ENCODE measurements at places on chromosomes 16 and 17. TPM values are rescaled to one million over a fixed set of nuclear protein-coding genes. Genes with fewer than 3 reads are reported as not detected.

GRCh38 chr17:59696682-59697277 is 10.4 kb downstream of the PTRH2 start:
- H3K27ac ChIP-seq = peak overlapping the region; percentile 69
- H3K36me3 ChIP-seq = peaks cover 8% of the 10 kb centered on the region
- peaks cover 38% of the 10 kb centered on the region for H3K4me1 ChIP-seq
- H3K4me3 ChIP-seq = peak overlapping the region; percentile 33

DNA sequence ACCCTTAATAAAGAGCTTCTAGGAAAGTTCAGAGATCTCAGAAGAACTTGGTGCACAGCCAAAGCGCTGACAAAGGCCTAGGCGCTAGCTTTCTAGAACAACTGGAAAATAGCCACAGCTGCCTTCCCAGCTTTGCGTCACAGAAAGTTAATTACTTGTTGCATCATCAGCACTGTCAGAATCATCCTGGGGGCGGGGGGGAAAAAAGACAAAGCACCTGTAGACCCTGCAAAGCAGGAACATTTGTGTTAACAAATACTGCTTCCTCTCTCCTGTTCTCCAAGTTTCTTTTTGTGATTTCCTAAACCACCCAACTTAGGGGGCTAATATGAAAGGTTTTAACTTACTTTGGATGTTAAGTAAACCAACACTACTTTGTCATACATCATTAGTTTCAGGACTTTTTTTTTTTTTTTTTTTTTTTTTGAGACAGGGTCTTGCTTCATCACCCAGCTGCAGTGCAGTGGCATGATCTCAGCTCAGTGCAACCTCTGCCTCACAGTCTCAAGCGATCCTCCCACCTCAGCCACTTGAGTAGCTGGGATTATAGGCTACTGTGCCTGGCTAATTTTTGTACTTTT is 4.8 kb upstream of the AARSD1 start:
- no peak overlapping the region for H3K4me3 ChIP-seq
- H3K36me3 ChIP-seq = peaks cover 2% of the 10 kb centered on the region
- H3K27ac ChIP-seq = no peak overlapping the region

Gene ETV4
- total RNA-seq = not detected

DNA sequence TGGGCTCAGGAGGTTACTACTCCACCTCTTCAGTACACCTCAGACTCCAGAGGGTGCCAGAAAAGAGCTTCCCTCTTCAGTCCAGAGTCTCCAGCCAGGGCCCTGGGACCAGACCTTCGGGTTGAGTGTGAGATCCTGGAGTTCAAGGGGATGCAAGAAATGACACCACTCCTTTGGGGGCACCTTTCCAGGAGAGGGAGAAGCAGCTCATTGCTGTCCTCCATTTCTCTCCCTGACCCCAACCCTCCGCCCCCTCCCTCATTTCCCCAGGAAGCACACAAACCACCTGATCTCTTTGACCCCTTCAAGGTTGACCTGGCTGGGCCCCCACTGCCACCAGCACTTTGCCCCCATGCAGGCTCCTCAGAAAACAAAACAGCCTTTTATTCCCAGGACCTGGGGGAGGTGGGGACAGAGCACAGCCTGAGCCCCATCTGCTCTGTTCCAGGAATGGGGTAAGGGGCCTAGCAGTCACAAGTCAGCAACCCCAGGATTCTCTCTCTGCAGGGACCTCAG is 21.4 kb downstream of the CDH5 start:
- peaks cover 2% of the 10 kb centered on the region for H3K4me1 ChIP-seq
- H3K27ac ChIP-seq = no peak overlapping the region
- H3K4me3 ChIP-seq = no peak overlapping the region

- H3K4me1 ChIP-seq = peaks cover 15% of the 10 kb centered on the region
- peak overlapping the region; percentile 83 for H3K27ac ChIP-seq
- DNase-seq = no peak
- peak overlapping the region; percentile 90 for H3K4me3 ChIP-seq
Observed at GRCh38 chr16:85335584-85336491, 223.6 kb upstream of the CIBAR2 start.

DNA sequence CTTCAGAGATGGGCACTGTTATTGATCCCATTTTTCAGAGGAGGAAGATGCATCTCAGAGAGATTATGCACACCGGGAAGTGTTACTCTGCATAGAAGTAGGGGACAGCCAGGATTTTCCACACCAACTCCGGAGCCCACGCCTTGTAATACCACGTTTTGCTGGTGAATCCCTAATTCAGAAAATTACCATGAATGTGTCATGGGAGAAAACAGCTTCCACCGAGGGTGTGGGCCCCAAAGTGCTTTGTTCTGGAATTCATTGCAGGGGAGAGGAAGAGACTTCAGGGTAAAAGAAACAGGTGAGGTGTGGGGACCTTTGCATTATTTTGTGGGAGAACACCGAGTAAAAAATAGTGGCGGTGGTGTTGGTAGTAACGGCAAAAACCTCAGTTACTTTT is 1051.4 kb upstream of the RBFOX1 start:
- DNase-seq = no peak
- no peaks in the 10 kb centered on the region for H3K4me1 ChIP-seq
- H3K27ac ChIP-seq = no peak overlapping the region
- no peaks in the 10 kb centered on the region for H3K27me3 ChIP-seq
- no peak overlapping the region for H3K4me3 ChIP-seq

Gene CA4
- total RNA-seq = not detected

Gene TMEM238L
- not detected for total RNA-seq

DNA sequence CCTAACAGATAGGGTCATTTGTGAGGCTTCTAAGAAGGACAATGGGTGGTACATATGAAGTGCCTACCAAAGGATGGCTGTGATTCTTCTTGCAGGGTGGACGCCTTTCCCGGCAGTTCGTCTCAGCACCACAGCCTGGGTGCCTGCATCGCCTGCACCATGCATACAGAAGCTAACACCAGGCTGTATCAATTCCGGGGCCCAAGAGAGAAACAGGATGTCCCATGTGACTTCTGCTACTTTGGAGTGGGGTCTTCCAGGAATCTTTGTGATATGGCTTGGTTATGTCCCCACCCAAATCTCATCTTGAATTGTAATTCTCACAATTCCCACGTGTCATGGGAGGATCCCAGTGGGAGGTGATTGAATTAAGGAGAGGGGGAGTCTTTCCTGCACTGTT is 251.6 kb upstream of the TNRC6C start:
- no peak overlapping the region for H3K27ac ChIP-seq
- H3K4me3 ChIP-seq = no peak overlapping the region
- no peaks in the 10 kb centered on the region for H3K27me3 ChIP-seq
- peaks cover 3% of the 10 kb centered on the region for H3K36me3 ChIP-seq
- no peaks in the 10 kb centered on the region for H3K4me1 ChIP-seq

Gene CDRT4
- total RNA-seq = 8.3 TPM

DNA sequence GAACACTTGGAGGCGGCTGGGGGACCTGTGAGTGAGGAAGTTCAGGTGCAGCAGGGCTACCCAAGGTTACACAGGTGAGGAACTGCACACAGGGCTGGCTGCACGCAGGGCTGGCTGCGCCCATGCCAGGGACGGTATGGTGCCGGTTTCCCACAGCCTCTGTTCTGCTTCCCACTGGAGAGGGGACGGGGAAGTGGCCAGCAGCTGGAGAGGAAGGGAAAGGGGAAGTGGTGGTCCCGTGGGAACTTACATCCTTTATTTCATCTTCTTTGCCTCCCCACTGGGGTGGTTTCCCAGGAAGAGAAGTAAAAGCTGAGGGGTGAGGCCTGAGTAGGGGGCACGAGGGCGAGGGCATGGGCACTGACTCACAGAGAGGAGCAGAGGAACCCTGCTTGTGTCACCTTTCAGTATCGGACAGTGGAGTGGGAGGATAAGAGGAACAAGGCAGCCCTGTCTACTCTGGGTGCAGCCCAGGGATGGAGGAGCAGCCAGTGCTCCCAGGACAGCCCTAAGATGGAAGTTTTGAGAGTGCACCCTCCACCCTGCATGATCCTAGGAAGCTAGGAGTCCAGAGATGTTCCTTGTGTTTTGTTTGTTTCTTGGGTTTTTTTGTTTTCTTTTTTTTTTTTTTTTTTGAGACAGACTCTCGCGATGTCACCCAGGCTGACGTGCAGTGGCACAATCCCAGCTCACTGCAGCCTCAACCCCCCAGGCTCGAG is 25.5 kb upstream of the CDH1 start:
- peaks cover 11% of the 10 kb centered on the region for H3K4me1 ChIP-seq
- H3K4me3 ChIP-seq = peak overlapping the region; percentile 62

Gene EPX
- not detected for total RNA-seq

Gene KRT32
- not detected for total RNA-seq

- peaks cover 4% of the 10 kb centered on the region for H3K4me1 ChIP-seq
- H3K27me3 ChIP-seq = peaks cover 10% of the 10 kb centered on the region
- no peaks in the 10 kb centered on the region for H3K36me3 ChIP-seq
- H3K27ac ChIP-seq = no peak overlapping the region
- no peak for DNase-seq
- no peak overlapping the region for H3K4me3 ChIP-seq
Observed at GRCh38 chr16:57682809-57683635, 11.6 kb upstream of the DRC7 start.

DNA sequence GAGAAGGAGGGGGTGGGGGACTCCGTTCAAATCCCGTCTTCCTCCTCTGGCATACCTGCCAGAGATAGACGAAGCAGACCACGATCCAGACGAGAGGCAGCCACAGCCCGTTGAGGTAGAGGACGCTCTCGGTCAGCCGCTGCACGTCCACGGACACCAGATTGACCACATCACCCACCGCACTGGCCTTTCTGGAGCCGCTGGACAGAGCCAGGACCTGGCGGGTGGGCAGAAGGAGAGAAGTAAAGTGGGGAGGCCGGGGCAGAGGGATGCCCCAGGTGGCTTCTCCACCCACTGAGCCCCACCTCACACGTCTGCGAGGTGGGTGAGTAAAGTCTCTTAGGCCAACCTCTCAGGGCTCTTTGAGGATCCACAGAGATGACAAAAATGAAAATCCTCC is 25.3 kb downstream of the ABCC6 start:
- no peak for DNase-seq
- H3K27ac ChIP-seq = no peak overlapping the region
- peaks cover 8% of the 10 kb centered on the region for H3K4me1 ChIP-seq
- H3K4me3 ChIP-seq = no peak overlapping the region
- H3K36me3 ChIP-seq = no peaks in the 10 kb centered on the region

GRCh38 chr17:75531721-75532072 is 6.2 kb downstream of the LLGL2 start:
- H3K27me3 ChIP-seq = no peaks in the 10 kb centered on the region
- peaks cover 13% of the 10 kb centered on the region for H3K4me1 ChIP-seq
- no peak for DNase-seq
- no peak overlapping the region for H3K4me3 ChIP-seq
- H3K27ac ChIP-seq = no peak overlapping the region
- H3K36me3 ChIP-seq = no peaks in the 10 kb centered on the region

DNA sequence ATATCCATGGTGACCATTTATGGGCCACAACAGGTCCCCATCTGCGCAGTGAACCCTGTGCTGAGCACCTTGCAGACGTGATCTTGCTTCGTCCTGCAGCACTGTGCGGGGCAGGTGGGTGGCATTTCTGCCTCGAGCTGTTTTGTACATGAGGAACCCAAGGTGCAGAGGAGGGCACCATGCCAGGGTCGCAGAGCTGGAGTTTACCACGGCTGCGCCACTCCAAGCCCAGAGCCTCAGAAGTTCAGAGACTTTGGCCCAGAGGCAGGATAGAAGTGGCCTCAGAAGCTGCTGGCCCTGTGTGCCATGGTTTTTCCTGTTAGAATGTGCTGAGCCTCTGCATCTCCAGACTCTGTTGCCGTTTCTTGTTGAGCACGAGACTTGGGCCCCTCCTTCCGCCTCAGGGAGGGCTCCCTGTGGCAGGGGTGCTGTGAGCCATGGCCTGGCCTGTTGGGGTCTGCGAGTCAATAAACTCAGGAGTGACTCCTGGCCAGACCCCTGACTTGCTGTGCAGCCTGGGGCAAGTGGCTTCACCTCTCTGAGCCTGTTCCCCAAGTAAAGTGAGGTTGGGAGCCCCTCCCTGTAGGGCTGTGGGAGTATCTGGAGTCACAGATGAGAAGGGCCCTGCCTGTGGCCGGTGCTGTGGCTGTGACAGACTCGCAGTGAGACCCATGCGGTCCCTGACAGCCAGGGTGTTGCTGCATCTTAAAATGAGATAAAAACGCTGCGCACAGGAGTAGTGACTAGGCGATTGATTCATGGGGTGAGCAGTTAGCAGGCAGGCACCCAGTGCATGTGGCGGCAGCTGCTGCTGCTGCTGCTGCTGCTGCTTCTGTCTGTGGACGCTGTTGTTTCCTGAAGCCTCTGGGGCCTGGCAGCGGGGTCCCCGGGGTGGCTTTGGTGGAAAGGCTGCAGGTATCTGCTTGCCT is 11.8 kb downstream of the MAP2K3 start:
- H3K4me1 ChIP-seq = peaks cover 7% of the 10 kb centered on the region
- H3K4me3 ChIP-seq = no peak overlapping the region
- H3K27ac ChIP-seq = peak overlapping the region; percentile 2
- peaks cover 8% of the 10 kb centered on the region for H3K27me3 ChIP-seq

DNA sequence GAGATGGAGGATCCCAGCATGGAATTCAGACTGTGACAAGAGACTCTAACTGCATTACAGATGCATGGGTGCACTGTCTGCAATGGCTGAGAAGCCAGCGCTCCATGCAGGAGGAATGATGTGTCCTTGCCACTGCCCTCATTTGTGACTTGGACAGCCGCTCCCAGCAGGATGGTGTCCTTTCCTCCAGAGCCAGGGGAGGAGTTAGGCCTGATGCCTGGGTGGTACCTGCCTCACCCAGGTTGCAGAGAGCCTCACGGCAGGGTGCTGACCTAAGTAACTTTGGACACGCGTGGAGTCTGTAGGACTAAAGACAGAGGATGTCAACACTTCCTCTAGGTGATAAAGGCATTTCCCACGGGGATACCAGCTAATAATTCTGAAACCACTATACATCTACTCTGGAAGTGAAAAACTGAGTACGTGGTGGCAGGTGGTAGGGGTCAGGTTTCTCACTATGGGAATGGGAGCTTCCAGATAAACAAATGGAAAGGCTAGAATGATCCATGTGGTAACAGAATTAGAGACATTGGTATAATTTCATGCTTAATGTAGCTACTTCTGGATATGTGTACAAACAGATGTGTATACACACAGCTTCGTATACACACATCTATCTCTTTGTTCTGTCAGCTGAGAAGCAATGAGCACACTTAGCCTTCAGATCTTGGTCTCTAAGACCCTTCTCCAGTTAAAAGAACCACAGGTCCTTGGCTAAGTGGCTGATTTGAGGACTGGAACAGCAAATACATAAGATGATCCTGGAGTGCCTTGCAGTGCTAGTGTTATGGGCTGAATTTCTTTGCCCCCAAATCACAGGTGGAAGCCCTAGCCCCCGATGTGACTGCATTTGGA is 13.7 kb upstream of the CSNK1D start:
- no peaks in the 10 kb centered on the region for H3K27me3 ChIP-seq
- no peak overlapping the region for H3K4me3 ChIP-seq
- H3K36me3 ChIP-seq = no peaks in the 10 kb centered on the region
- H3K27ac ChIP-seq = peak overlapping the region; percentile 49
- H3K4me1 ChIP-seq = peaks cover 5% of the 10 kb centered on the region

DNA sequence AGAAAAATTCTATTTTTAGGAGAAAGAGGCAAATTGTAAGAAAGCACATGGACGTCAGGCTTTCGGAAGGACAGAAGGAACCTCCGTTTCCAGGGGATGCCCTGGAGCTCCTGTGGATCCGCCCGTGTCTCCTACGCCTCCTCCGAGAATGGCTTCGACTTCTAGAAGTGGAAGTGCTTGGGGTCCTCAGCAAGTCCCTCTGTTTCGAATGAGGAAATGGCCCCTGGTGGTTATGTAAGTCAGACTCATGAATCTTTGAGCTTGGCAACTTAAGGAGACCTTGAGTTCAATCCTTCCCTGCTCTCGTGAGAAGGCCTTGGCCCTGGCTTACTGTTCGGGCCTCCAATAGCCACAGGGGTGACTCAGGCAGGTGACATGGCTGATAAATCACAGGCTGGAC is 38.9 kb downstream of the COX4I1 start:
- H3K36me3 ChIP-seq = no peaks in the 10 kb centered on the region
- no peak overlapping the region for H3K27ac ChIP-seq
- H3K27me3 ChIP-seq = peaks cover 43% of the 10 kb centered on the region
- DNase-seq = no peak
- H3K4me1 ChIP-seq = no peaks in the 10 kb centered on the region

Gene SLFN14
- total RNA-seq = not detected

Measured in T-helper 17 cell (primary cell).